ENCODE measurements at places on chromosomes 11 and 22.

GRCh38 chr11:66047541-66048365, 1.2 kb downstream of the GAL3ST3 start:
- no peak for DNase-seq

GRCh38 chr22:39524753-39525657, 4.6 kb downstream of the ATF4 start:
- peak; percentile 43 for DNase-seq

DNA sequence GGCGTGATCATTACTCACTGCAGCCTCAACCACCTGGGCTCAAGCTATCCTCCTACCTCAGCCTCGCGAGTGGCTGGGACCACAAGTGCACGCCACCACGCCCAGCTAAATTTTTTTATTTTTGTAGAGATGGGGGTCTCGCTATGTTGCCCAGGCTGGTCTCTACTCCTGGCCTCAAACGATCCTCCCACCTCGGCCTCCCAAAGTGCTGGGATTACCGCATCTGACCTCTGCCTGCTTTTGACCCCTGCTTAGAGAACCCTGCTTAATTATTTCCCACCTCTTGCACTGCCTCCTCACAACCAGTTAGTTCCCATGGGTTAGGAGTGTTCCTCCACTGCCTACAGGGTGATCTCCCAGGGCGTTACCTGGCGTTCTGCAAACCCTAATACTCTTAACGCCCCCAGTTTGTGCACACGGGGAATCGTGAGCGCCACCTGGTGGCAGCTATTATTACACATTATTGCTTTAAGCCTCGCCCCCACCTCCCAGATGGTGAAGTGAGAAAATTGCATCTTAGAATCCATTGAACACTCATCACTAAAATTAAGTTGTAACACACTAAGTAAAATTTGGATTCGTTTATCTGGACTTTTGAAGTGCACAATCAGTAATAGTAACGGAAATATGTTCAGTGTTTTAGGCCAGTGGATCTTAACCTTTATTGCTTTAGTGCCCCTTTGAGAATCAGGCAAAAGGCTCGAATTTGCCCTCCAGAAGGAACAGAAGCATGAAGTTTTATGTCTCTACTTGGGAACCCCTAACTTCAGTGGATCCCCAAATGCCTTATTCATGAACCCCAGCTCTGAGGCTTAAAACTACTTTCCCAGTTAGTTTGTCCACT, 61.4 kb upstream of the ASPHD2 start:
- peak; percentile 69 for DNase-seq

GRCh38 chr22:27540656-27541396, 260.7 kb downstream of the MN1 start:
- DNase-seq: no peak

DNA sequence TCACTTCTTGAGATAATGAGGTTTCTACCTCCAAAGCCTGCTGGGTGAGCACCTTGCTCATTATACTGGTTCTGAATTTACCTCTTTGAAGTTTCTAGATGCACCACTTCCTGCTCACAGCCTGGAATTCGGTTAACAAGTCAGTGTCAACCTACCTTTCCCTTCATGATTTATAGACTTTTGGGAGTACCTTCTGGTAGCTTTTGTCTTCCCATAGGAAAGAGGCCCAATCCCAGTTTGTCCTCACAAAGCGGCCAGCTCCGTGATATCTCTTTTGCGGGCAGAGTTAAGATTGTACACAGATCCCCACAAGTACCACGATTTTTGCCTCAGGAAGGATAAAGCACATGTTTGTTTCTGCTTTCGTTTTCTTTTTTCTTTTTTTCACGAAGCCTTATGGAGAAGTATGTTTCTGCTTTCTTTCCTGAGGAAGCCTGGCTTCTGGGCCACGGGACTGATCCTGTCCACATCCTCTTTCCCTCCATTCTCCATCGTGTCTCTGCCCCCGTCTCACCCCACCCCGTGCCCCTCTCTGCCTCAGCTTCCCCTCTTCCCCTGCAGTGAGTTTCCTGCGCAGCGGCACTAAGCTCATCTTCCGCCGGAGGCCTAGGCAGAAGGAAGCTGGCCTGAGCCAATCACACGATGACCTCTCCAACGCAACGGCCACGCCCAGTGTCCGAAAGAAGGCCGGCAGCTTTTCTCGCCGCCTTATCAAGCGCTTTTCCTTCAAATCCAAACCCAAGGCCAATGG, 5.7 kb upstream of the HINFP start:
- DNase-seq: peak; percentile 60

GRCh38 chr11:46108751-46109150, 12.5 kb downstream of the PHF21A start:
- no peak for DNase-seq

- DNase-seq: no peak
These were observed 38.5 kb upstream of the FJX1 start for GRCh38 chr11:35579557-35580396.

DNA sequence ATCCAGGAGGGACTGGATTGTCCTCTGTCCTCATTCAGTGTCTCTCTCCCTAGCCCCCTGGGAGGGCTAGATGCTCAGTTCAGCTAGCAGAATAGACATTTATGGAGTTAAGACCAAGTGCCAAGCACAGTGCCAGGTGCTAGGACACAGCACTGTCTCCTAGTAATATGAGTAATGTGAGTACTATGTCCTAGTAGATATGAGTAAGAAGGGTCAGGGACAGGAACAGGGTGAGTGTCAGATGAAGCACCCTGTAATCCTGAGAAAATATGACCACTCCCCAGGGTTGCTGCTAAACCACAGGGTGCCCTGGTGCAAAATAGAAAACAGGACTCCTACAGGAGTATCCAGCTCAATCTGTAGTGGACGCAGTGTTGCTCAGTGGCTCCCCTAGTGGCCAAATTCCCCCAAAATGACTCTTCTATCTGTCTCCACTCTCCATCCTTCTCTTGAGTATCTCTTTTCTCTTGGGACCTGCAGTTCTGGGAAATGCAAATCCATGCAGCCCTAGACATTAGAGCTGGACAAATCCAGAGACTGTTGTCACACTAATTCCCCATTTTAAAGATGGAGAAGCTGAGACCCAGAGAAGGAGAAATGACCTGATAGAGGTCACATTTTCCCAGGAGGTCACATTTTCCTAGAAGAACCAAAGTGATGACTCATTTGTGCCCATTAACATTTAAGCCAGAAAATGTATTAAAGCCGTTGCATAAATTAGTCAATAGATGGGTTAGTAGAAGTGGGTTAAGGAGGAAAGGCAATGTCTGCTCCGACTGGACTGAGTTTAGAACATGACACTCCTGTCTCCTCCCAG, 214.3 kb downstream of the NXPE2 start:
- no peak for DNase-seq

Measured in activated T-cell treated with anti-CD3 and anti-CD28 coated beads, Interleukin-2, amount 50 U/mL, for 24 hours (primary cell).